Hepatocyte (in vitro differentiated cells): ENCODE measurements at places on chromosomes 4 and X.

DNA sequence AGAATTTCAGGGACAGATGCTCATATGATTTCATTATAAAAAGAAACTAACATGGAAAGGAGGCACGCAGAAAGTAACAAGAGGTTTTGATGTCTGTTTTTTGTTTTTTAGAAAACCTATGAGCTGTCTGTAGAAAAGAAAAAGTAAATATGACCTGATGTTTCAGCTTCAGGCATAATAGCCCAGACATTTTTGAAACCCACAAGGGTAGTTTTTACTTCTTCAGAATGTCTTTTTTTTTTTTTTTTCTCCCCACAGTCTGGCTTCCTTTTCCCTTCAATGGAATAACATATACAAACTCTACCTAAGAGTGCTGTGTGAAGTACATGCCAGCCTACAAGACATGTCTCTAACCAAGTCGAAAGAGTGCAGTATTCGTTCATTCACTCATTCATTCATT is 18.3 kb upstream of the STX18 start:
- no peak for DNase-seq

DNA sequence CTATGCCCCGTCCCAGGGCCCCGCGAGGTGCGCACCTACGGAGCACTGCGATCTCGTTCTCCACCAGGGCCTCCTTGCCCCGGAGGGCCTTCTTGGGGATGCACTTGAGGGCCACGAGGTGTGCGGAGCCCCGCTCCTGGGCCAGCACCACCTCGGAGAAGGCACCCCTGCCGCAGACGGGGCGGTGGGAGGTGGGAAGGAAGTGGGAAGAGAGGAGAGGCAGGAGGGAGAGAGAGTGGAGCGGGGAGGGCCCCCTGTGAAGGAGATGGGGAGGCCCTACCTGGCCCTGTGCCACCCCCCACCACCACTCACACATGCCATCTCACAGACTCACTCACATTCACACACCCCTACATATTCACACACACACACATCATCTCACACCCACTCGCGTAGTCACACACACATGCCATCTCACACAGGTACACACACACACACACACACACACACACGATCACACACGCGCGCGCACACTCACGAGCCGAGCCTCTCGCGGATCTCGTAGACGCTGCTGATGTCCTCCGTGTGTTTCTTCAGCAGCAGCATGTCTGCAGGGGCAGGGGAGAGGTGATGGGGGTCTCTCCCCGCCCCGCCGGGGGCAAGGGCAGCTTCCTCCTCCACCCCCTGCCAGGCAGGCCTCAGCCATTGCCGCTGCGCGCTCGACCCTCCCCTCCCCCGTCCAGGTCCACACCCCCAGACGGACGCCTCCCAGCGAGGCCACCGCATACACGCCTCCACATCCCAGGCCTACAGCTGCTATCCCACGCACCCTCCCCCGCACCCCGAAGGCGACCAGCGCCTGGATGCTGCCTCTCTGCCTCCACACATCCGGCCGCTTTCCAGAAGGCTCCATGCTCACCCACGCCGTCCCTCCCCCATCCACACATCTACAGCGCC is 834 bp downstream of the PNCK start:
- DNase-seq = no peak

- no peak for DNase-seq
These were observed 156.4 kb downstream of the AMELX start for GRCh38 chrX:11449613-11450012.

- no peak for DNase-seq
These were observed 69.3 kb downstream of the TSC22D3 start for GRCh38 chrX:107706309-107706708.

DNA sequence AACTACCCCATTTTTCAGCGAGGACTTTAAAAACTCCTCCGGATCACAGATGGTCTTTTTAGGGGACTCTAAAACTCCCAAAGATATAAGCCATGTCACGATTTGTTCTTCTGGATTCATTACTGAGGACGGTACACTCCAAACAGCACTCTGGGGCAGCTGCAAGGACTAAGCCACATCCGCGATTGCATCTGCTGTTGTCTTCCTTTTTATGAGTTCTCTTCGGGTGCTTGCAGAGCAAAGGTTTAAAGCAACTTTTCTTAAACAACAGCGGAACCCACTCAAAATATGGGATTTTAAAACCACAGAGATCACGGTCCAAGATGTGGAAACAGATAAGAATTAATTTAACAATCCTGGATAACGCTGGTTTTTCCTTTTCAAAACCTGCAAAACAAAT is at the start of gene ARHGEF6:
Gene ARHGEF6, minus strand, starts transcription at position 170 of the 400 bp plus-strand sequence. Its CDS starts 50 bp downstream, at position 120.
- DNase-seq = no peak

DNA sequence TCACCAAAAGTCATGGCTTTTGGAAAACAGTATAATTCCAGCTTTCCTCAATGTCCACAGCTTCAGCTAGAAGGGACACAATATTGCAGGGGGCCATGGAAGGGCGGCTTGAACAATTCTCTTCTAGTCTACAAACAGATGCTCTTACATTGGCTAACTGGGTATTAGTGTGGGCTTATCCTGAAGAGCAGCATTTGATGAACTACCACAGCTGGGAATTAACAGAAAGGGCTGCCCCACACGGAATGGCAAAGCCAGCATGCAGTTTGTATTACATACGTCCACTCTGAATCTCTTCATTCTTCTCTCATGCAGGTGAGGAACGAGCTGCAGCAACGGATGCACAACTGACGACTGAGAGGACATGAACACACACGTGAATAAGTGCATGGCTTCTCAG is 13.0 kb upstream of the PDCL2 start:
- no peak for DNase-seq
